ENCODE measurements at places on chromosomes 13 and 19.

GRCh38 chr13:82878536-82878935 is 1003.7 kb downstream of the SLITRK1 start:
- no peak for DNase-seq

DNA sequence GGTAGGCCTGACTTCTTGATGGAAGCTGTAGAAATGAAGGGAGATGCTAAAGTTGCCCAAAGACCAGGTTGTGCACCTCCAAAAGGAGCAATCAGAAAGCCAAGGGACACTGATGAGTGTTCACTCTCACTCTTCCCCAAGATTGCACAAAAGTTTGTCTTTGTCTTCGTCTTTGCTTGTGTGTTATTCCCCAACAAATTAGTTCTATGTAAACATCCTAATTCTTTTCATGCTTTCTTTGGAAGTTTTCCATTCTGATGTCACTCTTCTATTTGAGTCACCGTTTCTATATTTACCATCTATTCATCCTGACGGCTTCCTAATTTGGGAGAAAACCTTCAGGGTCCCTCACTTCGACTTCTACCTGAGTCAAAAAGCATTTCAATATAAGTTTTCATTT is 3.7 kb upstream of the TMEM272 start:
- DNase-seq = no peak

- no peak for DNase-seq
Measured at GRCh38 chr13:73822668-73823592, 311.3 kb downstream of the KLF12 start.

DNA sequence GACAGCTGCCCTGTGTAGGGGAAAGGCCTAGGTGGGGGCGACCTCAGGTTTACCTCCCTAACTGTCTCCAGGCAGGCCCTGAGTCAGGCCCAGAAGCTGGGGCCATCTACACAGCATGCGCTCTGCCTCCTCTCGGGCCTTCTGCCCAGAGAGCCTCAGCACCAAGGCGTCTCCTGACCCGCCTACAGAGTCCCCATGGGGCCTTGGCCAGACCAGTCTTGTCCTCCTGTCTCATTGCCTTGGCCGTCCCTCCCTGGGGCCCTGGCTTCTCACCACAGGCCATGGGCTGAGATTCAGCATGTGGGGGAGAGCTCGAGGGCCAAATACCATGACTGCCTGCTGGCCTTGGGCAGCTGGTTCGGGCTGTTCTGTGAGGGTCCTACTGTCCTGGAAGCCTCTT is 59.0 kb downstream of the SMARCA4 start:
- no peak for DNase-seq

DNA sequence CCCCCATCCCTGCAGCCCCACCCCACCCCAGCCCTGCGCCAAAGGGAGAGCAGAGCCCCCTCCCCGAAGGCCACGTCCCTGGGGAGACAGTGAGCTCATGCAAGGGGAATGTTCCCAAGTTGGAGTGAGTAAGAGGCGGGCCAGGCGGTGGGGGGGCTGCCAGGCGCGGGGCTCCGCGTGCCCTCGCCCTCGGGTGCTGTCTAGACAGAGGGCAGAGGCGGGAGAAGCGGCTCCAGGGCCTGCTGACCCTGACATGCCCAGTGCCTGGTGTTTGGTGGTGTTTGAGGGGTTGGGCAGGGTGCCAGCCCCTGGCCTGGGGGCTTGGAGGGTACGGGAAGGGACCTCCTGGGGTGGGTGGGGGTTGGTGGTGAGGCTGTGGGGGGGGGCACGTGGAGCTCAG is 1.0 kb downstream of the FSTL3 start:
- no peak for DNase-seq

DNA sequence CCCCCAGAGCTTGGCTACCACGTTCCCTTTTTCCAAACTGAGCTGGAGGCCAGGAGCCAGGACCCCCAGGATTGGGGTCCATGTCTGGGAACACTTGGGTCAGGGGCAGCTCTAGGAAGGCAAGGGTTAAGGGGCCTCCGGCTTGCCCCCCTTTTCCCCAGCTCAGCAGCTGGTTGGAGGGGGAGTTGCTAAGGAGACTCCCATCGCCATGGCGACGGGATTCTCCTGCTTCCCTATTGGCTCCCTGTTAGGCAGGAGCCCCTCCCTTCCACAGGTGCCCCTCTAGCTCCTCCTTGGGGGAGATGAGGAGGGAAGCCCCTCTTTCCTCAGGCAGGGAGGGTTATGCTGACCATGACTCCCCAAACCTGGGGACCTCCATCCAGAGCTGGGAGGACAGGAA is 33.9 kb downstream of the PDE4A start:
- no peak for DNase-seq

DNA sequence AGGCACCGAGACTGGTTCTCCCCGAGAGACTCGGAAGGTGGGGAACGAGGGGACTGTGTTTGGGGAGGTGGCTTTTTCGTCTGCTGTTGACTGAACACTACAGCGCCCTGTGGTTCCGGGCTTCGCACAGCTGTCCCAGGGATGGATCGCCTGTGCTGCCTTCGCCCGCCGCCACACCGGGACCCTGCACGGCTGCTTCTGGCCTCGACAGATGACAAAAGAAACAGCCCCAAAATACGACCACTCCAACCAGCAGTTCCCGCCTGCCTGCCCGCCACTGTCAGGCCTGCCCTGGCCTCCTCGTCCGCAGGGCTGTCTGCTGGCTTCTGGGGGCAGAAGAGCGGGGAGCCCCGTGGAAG is 13.3 kb upstream of the GNA15 start:
- no peak for DNase-seq

- no peak for DNase-seq
Measured at GRCh38 chr13:44660050-44660449, 83.9 kb upstream of the TSC22D1 start.

DNA sequence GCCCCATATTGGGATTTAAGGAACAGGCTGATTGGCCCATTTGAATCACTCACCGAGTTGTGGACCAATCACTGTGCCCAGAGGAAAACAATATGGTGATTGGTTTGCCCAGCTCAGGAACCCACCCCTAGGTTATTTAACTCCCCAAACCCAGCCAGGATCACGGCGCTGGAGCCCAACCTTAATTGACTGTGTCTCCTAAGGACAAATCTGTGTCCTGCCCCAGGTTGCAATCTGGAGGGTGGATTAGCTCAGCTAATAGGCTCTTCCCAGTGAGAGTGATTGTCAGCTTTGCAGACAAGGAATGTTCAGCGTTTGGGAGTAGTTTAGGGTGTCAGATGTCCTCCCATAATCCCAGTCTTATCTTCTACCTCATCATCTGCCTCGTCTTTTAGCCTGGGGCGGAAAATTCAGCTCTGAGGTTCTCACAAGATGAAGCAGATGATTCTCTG is 3.5 kb upstream of the ZNF358 start:
- DNase-seq = no peak

DNA sequence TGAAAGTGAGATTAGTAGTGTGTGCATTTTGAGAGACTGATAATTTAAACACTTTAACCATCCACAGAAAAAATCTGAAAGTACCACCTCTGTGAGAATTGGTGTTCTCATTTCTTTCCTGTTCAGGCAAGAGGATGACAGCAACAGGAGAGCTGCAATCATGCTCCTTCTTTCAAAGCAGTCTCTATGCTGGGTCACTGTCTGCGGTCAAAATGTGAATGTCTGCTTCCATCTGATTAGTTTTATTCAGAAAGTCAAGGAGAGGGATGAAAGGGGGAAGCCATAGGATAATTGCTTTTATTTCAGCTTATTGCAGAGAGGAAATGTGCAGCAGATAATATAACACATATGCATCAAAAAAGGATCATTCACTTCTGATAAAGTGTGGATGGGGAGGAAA is 314.0 kb upstream of the GPC6 start:
- DNase-seq = no peak

- DNase-seq = no peak
Measured at GRCh38 chr19:54179921-54180461, 7.0 kb upstream of the TMC4 start.

- DNase-seq = no peak
Measured at GRCh38 chr13:91112201-91112923, 235.1 kb upstream of the MIR17HG start.

GRCh38 chr19:40663695-40664692 is 26.5 kb downstream of the NUMBL start:
- peak; percentile 29 for DNase-seq

DNA sequence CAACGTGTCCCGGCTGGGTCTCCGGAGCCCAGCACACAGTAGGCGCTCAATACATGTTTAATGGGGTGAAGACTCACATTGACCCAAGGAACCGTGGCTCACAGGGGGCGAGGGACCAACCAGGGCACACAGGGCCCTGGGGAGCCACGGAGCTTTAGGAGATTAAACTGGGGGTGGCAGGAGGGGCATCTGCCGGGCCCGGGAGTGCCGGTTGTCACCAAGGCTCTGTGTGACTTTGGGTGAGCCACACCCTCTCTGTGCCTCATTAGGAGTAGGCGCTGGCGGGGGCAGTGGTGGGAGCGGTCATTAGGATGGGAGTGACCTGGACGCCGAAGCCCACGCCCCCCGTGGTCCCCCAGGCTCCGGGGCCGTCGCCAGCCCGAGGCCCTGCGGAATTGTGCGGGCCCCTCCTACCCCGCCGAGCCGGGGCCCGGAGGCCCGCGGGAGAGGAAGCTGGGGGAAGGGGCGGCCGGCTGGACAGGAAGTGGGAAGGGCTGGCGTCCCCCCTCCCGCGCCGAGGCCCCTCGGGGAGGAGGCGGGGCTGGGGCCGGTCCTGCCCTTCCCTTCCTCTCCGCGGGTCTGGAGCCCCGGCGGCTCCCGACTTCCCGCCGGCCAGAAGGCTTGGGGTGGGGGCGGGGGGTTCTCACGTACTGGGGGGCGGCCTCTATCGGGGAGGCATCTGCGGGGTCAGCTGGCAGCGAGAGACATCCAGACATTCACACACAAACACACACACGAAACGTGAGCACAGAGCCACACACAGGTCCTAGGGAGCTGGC is 1.8 kb upstream of the SSBP4 start:
- no peak for DNase-seq

GRCh38 chr19:20287070-20287469 is 120.1 kb downstream of the ZNF486 start:
- DNase-seq = no peak

DNA sequence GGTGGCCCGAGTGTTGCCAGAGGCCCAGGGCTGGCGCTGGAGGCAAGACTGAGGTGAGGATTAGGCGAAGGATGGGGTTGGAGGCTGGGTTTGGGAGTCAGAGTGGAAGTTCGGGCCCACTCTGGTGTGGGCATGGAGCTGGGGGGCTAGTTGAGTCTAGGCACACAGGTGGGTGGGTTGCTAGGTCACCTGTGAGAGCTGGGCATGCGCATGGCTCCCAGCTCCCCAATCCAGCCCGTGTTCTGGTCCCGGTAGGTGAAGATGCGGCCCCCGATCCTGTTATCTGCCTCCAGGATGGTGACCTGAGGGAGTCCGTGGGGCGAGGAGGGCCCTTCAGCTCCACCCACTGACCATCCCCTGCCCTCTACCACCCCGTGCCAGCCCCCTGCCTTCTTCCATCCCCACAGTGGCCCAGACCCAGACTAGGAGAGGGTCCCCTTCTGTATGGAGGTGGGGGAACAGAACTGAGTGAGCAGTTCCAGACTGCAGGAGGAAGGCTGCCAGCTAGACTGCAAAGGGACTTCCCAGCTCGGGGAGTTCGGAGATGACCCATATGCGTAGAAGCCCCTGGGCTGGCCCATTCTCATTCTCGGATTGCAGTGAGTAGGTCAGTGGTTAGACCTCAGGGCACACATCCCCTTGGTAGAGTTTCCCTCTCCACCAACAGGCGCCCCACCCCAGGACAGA is 1.7 kb downstream of the IL4I1 start:
- DNase-seq = no peak

DNA sequence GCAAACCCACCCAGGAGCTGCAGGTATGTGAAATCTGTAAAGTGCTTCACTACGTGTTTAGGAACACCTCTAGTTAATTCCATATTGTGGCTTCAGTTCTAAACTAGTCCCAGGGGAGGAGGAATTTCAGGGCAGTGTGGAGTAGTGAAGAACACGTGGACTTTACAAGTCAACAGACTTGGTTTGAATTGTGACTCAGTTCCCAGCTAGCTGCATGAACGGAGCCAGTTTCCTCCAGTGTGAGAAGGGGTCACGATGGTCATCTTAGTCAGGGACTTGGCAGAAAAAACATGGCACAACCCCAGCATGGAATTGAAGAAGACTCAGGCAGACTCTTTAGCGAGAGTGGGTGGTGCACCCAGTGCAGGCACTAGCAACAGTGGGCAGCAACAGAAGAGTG is 175.7 kb upstream of the UBL3 start:
- no peak for DNase-seq

- DNase-seq = no peak
Measured at GRCh38 chr19:677601-678436, 1.6 kb downstream of the FSTL3 start.

DNA sequence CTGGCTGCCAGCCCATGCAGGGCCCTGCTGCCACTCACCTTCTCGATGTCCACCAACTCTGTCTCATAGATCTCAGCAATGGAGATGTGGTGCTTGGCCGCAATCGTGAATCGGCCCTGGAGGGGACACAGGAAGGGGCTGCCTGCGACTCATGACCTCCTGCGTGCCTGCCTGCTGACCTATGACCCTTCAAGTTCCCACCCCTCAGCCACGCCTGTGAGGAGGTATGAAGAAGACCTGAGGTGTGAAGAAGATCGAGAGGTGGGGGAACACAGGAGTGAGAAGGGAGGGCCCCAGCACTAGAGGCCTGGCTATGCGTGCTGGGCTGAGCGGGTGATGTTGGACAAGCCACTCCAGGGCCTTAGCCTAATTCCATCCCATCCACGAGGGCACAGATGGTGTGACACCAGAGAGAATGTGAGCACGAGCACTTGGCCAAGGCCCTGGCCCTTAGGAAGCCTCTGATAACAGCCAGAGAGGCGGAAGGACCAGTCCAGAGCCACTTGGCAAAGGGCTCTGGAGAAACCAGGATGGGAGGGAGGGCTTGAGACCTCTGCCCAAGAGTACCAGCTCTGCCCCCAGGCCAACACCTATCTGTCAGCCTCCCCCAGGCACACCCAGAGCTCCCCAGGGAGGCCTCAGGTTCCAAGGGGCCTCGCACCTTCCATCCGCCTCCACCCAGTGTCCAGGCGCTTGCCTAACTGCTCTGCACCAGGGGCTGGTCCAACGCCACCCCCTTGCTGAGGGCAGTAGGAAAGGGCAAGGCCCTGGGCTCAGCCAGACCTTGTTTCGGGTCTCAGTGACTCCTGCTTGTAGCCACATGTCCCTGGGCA is 9.6 kb upstream of the KPTN start:
- DNase-seq = no peak

- DNase-seq = no peak
Measured at GRCh38 chr13:107347641-107348369, 779.9 kb upstream of the ARGLU1 start.

GRCh38 chr13:111413407-111414187 is 93.2 kb downstream of the TEX29 start:
- no peak for DNase-seq

DNA sequence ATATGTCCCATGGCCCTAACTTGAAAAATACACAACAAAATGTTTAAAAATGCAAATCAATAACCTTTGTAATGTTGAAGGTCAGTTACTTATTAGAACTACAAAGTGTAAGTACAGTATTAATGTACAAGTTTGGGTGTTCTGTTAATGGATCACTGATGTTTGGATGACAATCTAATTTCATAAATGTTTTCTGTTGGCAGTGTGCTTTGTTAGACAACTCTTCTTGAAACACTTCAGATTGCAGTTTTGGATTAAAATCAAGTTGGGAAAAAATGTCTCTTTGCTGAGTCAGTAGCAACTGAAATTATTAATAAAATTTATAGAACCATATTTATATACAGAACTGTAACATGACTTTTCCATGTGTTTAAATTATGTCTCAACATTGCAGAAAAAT is 1063.5 kb upstream of the PCDH9 start:
- DNase-seq = no peak
